ENCODE measurements at places on chromosomes 11 and 22. TPM values are rescaled to one million over a fixed set of nuclear protein-coding genes. Genes with fewer than 3 reads are reported as not detected.

Gene MS4A7
- polyA plus RNA-seq, result 28.4 TPM

DNA sequence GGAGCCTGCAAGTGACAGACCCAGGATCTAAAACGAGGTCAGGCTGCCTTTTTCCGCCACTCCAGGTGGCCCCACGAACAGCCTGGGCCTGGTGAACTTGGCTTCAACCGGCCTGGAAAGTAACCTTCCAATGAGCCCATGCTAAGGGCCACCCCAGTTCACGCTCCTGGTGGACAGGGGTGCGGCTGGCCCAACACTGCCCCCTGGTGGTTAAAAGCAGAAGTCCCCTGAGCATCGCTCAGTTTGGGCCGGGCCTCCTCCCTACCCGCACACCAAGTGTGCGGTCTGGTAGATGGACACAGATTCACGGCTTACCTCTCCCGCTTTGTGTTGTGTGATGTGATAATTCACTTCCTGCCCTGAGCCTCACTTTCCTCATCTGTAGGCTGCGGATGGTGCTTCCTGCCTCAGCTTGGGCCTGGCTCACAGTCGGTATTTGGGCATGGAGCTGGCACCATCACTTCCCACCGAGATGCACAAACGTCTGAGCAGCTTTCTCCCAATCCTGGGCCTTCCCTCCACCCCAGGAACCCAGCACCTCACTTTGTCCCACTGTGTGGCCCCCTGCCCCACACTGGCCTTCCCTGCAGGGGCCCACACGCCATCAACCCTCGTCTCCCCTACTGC, 13.7 kb upstream of the SEC14L3 start:
- peak; percentile 58 for DNase-seq

Gene TRIM51
- not detected for polyA plus RNA-seq

DNA sequence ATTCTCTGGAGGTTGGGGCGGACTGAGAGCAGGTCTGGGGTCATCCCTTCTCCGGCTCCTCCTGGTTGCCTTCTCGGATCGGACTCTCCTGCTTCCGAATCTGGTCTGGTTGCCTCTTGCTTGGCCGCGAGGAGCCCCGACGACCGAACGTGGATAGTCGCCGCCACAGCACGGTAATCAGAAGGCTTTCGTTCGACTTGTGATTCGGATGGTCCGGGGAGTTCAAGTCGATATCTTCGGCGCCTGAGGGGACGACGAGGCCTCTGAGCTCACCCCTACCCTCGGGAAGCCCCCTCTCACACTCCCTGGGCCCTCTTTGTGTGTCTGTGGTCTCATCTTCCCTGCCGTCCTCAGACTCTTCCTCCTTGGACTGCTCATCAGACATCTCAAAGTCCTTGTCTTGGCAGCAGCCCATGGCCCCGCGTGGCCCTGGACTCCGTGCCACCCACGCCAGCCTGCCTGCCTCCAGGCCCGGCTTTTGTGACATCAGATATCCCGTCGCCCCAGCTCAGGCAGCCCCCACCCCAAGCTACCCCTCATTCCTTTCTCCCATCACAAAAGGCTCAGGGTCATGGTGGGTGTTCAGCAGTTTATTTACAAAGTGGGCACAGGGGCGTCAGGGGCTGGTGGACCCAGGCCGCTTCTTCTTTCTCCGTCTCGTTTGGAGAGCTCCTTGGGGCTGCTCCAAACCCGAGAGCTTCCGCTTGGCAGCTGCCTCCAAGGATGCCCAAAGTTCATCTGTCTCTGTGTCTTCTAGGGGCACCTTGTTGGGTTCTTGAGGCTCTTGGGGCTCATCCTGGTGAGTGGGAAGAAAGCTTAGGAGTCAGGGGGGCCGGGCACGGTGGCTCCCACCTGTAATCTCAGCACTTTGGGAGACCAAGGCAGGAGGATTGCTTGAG, at the start of gene TEX54:
TSS of gene TEX54 (minus strand) at position 506 of the 899 bp plus-strand sequence.
- no peak for DNase-seq

GRCh38 chr11:1450949-1451710, 35.4 kb downstream of the MOB2 start:
- DNase-seq, result no peak

DNA sequence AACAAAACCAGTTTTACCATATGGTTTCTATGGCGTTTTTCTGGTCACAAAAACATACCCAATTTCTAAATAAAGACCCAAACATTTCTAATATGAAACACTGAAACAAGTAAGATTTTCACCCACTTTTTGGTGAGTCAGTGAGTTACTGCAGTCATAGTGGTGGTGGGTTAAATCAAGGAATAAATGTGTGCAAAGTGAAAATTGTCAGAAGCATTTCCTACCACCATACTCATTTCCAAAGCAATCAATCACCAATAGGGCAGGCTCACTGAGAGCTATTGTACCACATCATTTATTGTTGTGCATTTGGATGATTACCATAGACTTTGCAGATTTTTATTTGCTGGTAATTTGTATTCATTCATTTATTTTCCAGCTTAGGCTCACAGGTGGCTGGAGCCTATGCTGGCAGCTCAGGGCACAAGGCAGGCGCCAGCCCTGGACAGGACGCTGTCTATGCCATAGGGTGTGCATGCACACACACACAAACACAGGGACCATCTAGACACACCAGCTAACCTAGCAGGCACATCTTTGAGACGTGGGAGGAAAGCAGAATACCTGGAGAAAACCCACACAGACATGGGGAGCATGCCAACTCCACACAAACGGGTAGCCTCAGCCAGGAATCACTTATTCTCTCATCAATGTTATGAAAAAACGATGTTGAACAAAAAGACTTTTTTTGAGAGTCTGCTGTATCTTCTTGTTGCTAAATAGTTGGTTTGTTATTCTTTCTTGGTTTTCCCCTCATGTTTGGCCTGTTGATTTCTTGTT, 5.1 kb downstream of the FAM118B start:
- DNase-seq, result no peak

DNA sequence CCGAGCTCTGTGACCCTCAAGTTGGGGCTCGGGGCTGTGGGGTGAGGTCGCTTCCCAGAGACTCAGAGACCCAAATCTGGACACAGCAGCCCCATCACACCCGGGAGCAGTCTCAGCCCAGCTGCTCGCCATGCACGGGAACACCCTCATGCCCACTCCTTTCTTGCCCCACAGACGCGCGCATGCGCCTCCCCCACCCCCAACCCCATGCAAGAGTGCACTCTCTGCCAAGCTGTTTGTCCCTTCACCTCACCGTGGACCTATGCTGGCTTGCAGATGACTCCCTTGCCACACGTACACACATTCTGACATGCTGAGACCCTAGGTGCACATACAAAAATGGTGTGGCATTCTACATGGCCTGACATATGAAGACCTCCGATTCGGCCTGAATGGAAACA, 478 bp upstream of the CD248 start:
- peak; percentile 59 for DNase-seq

- peak; percentile 60 for DNase-seq
Observed at GRCh38 chr11:66388780-66389386, 17.3 kb upstream of the SLC29A2 start.

DNA sequence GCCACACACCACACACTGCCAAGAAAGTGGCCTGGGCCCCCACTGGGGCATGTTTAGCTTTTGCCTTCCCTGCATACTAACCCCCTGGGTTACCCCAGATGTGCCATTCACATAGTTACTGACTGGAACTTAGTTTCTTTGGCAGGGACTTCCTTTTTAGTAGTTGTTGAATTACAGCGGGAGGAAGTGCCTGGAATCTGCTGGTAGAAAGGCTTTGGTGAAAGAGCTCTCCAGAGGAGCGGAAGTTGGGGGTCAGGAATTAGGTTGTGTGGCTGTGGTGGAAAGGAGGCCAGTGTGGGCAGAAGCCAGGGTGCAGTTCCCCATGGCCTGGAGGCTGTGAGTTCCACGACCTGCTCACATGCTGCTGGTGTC, 69.0 kb downstream of the MED15 start:
- DNase-seq, result no peak

Gene MS4A15
- polyA plus RNA-seq, result not detected

DNA sequence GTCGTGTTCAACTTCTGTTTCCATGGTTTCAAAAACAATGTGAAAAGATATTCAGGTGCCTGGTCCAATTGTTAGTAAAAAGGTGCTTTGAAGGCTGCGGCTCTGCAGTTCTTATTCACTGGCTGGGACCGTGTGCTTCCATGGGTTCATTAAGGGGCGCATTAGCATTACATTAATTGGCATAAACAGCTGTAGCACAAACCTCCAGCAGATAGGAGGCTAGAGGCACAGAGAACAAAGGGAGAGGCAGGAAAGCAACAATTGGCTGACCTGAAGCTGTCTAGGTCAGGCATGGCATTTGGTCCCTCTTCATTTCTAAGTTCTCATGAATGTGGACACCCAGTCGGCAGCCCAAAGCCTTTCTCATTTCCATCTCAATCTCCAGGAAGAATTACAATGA, 16.6 kb downstream of the PAK1 start:
- DNase-seq, result no peak

DNA sequence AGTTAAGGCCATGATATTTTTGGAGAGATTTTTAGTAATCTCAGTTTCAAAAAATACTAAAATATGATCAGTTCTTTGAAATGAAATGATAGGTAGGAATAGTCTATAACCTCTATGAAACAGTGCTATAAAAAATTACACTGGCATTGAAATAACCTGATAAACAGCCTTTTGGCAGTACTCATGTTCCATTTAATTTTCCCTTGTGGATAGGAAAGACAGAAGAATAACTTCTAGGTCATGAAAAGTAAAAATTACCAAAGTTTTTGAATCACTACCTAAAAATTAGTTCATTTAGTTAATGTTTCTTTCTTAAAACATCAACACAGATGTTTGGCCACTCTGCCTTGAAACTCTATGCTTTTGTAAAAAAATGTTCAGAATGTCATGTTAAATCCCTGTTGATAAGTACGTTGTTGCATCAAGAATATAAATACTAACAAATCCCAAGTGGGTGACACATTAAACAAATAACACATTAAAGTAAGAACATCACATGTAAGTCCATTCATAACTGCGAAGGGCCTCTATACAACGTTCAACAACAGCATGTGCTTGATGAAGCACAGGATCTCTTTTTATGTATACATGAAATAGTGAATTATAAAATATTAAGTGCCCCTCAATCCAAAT, 290.2 kb downstream of the SWAP70 start:
- DNase-seq, result no peak

DNA sequence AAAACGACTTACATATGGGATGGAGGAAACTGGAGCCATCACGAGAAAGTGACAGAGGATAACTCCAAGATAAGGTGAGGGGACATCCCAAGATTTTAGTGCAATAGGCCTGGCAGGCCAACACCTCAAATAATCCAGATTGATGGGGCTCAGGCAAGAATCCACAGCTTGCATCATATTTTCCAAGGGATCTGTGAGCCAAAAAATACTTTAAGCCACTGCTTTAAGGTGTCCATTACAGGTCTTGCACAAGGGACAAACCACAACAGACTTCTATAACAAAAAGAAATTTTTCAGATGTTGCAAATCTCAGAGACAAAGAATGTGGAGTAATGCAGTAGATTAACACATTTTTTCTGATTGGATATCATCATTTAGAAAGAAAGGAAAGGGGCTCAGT, 45.6 kb downstream of the DENND5A start:
- no peak for DNase-seq

Gene OTOG
- not detected for polyA plus RNA-seq

GRCh38 chr22:38316364-38317121, 690 bp downstream of the CSNK1E start:
- peak; percentile 56 for DNase-seq

- DNase-seq, result no peak
Observed at GRCh38 chr11:60918939-60919265, 4.9 kb downstream of the TMEM109 start.

Gene TRIM22
- polyA plus RNA-seq, result 261 TPM

GRCh38 chr11:134861490-134862104, 449.6 kb upstream of the B3GAT1 start:
- no peak for DNase-seq

DNA sequence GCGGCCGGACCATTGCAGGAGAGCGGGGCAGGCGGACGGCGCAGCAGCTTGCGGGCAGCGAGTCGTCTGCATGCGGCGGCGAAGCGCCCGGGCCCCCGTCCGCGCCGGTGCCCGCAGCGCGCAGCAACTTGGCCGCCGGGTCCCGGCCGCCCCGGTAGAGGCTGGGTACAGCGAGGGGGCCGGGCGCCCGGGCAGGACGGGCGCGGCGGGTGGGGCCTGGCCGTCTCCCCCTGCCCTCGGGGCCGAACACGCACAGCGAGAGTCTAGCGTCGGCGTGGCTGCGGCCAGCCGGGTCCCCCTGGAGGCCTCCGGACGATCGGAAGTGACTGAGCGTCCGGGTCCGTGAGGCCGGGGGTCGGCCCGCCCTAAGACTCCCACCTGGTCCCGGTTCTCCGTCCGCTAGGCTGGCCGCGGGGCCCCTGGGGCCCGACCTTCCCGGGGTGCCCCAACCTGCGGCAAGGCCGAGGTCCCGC, 775 bp upstream of the TRABD start:
- no peak for DNase-seq

Gene P4HA3
- polyA plus RNA-seq, result not detected

Gene GGTLC2
- polyA plus RNA-seq, result not detected

Data from naive B cell (primary cell).